ENCODE measurements at places on chromosomes 2 and 18.
A peak's percentile ranks its signal among the peaks of the same experiment; 100 is the strongest.

GRCh38 chr18:74892066-74892627 lies 294.5 kb downstream of the ZNF407 start:
- DNase-seq, result no peak

DNA sequence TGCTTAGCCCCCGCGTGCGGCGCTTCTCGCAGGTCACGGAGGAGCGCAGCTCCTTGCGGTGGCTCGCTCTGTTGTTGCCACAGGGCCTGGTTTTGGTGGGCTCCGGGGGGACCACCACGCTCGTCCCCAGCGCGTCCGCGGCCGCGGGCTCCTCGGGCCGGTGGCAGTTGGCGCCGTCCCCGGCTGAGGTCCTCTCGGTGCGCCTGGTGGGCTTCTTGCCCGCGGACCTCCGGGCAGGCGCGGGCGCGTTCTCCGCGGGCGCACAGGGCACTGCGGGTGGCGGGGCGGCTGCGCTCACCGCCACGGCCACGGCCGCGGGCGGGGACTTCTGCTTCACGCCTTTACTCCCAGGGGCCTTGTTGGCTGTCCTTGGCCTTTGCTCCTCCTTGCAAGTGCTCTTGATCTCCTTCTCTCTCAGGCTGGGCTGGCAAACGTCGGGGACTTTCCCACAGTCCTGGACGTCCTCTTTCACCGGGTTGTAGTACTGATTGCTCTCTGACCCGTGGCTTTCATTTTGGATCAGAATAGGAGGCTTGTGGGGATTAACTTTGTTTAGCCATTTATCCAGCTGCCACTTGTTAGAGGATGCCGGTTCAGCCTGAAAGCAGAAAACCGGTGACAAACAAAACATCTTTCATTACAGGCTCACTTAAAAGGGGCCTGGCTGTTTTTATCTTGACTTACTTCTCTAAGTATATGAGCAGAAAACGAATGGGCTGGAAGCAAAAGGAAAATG lies 104.0 kb upstream of the REV1 start:
- DNase-seq, result no peak

GRCh38 chr2:84085562-84085961 lies 373.5 kb downstream of the SUCLG1 start:
- DNase-seq, result no peak

DNA sequence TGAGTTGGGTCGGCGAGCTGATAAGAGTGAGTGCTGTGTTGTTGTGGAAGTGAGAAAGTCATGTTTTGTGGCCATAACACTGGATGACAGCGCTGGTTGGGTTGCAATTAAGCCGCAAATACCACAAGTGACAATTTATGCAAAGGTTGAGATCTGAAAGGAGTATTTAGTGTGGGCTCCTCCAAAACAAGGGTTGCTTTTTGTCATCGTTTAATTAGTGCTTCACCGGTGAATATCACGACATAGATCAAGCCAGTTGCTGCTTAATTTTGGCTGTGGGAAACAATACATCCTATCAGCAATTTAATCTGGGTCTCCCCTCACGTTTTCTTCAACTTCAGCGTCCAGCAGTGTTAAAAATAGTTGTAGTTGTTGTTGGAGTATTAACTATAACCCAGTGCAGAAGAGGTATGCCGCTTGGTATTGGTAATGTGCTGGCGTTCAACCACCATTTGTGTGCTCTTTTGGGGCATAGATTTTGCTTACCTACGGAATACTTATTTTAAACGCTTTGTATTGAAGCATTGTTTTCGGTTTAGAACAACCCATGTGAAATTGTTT lies 662 bp downstream of the ACVR2A start:
- DNase-seq, result peak; percentile 18

- peak; percentile 78 for DNase-seq
Measured at GRCh38 chr2:101253013-101253702, 472 bp downstream of the CNOT11 start.

GRCh38 chr2:215841175-215841816 lies 172.1 kb downstream of the MREG start:
- DNase-seq, result no peak

GRCh38 chr2:144493027-144493809 lies 26.7 kb downstream of the ZEB2 start:
- no peak for DNase-seq

- DNase-seq, result no peak
Measured at GRCh38 chr2:83378921-83379320, 1080.2 kb downstream of the SUCLG1 start.

DNA sequence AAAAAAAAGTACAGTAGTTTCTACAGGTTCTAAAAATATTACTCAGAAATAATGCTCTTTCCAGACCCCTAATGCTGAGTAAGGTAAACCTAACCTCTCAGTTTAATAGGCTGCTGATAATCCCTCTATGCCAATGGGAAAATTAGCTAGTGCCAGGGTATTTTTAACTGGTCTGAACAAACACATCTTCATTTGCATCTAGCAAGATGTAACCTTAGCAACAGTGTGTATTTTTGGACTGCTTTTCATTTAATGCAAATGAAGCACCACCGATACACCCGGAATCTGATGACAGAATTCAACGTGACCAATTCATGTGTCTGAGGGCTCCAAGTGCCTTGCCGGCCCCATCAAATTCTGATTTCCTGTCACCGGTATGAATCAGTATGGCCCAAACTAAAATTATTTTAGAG lies 47.4 kb upstream of the CYRIA start:
- no peak for DNase-seq

DNA sequence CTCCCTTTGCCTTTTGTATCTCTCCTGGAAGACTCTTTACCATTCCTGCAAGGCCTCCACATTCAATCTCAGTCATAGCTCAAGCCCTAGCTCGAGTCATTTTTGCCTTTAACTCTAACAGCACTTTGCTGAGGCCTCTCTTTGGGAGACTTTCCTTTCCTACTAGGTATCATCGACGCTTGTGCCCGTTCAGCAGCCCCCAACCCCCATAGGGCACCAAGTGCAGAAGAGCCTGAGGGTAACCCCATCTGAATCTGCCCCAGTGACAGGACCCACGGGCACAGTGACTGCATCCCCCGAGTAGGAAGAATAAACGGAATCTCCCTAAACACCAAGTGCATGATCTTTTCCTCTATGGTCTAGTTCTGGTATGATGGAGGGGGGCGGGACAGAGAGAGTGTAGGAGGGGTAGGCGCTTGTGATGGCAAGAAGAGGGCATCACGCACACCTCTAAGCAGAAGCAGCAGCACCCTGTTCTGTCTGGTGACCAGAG lies 66.3 kb downstream of the UXS1 start:
- no peak for DNase-seq

GRCh38 chr2:222939979-222940378 lies 79.1 kb downstream of the ACSL3 start:
- no peak for DNase-seq

- no peak for DNase-seq
Measured at GRCh38 chr2:54479424-54479823, 23.3 kb downstream of the SPTBN1 start.

Measured in T-helper 1 cell (primary cell).